ENCODE measurements at places on chromosomes 6 and 20. TPM values are rescaled to one million over a fixed set of nuclear protein-coding genes. Genes with fewer than 3 reads are reported as not detected.

Gene CD2AP
- total RNA-seq = 18.9 TPM

Gene MICA
- 19.2 TPM for total RNA-seq

Gene PMEPA1
- 56.8 TPM for total RNA-seq

Gene C20orf144
- not detected for total RNA-seq

Gene ARFGEF3
- 1.8 TPM for total RNA-seq

Gene LAMA2
- 45.2 TPM for total RNA-seq

Gene ZBTB12
- 7.3 TPM for total RNA-seq

Gene FNDC1
- total RNA-seq = 0.11 TPM

Gene PRL
- total RNA-seq = not detected

Gene NCOA3
- total RNA-seq = 26.3 TPM

Gene LPA
- total RNA-seq = not detected

Gene ACTL10
- 26.3 TPM for total RNA-seq

Gene SIM1
- not detected for total RNA-seq

Gene NKAIN4
- total RNA-seq = not detected

Gene SOX4
- 10.4 TPM for total RNA-seq

Gene TMEM74B
- total RNA-seq = not detected

Gene NHSL1
- 10.4 TPM for total RNA-seq

Gene AKAP7
- total RNA-seq = 1.3 TPM

Gene SUMO4
- not detected for total RNA-seq

Gene PHACTR1
- total RNA-seq = 8.4 TPM

Gene MYBL2
- not detected for total RNA-seq

Gene CLVS2
- not detected for total RNA-seq

Gene SPATA2
- total RNA-seq = 7.6 TPM

Gene MPC1
- total RNA-seq = 23.8 TPM

Measured in ascending aorta (tissue), 2 donors.